ENCODE measurements at places on chromosomes 5 and 9.

DNA sequence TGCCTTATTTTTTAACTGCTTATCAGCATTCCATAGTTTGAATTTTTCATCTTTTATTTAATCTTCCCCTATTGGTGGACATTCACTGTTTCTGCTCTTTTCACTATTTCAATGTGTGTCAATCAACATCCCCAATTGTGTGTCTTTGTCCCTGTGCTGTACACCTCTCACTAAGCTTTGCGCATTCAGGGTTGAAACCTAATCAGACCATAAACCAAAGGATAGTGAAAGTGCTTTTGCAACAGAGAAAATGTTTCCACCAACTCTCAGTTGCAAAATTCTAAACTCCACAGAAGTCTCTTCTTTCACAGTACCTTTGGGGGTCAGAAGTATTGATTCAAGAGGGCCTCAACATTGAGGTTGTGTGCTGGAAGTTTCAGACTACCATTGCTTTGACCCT is 127.1 kb upstream of the SAP30L start:
- H3K27ac ChIP-seq: no peak overlapping the region
- DNase-seq: no peak
- H3K36me3 ChIP-seq: no peaks in the 10 kb centered on the region
- H3K27me3 ChIP-seq: no peaks in the 10 kb centered on the region
- no peak overlapping the region for H3K4me3 ChIP-seq

- H3K36me3 ChIP-seq: no peaks in the 10 kb centered on the region
- H3K4me3 ChIP-seq: no peak overlapping the region
- no peak overlapping the region for H3K27ac ChIP-seq
- H3K4me1 ChIP-seq: peaks cover 6% of the 10 kb centered on the region
- H3K27me3 ChIP-seq: no peaks in the 10 kb centered on the region
- no peak for DNase-seq
These were observed 65.9 kb downstream of the CWC27 start for GRCh38 chr5:64834611-64835010.

DNA sequence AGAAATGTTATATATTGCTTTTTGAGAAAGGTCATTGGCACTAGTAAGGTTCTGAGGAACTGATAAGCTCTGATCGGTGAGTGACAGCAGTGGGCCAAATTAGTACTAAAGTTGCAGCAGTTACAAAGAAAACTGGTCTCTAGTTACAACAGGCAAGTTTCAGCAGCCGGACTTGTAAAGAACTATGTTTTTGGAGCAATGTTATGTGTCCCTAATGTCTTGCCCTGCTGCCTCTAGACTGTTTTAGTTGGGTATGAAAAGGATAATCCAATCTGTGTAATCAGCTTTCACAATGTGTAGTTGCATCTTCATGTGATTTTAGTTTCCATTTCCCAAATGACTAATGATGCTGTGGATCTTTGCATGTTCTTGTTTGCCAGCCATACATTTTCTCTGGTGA is 113.5 kb downstream of the CAMK4 start:
- H3K27me3 ChIP-seq: no peaks in the 10 kb centered on the region
- no peaks in the 10 kb centered on the region for H3K36me3 ChIP-seq
- no peak for DNase-seq
- no peak overlapping the region for H3K27ac ChIP-seq
- no peaks in the 10 kb centered on the region for H3K4me1 ChIP-seq

GRCh38 chr5:6494939-6495338 is 46.3 kb downstream of the UBE2QL1 start:
- no peak for DNase-seq
- H3K36me3 ChIP-seq: no peaks in the 10 kb centered on the region
- no peaks in the 10 kb centered on the region for H3K4me1 ChIP-seq
- no peak overlapping the region for H3K4me3 ChIP-seq

- H3K27me3 ChIP-seq: no peaks in the 10 kb centered on the region
- H3K4me3 ChIP-seq: no peak overlapping the region
- DNase-seq: no peak
- no peaks in the 10 kb centered on the region for H3K36me3 ChIP-seq
These were observed 73.2 kb downstream of the KIAA1958 start for GRCh38 chr9:112559629-112560413.

DNA sequence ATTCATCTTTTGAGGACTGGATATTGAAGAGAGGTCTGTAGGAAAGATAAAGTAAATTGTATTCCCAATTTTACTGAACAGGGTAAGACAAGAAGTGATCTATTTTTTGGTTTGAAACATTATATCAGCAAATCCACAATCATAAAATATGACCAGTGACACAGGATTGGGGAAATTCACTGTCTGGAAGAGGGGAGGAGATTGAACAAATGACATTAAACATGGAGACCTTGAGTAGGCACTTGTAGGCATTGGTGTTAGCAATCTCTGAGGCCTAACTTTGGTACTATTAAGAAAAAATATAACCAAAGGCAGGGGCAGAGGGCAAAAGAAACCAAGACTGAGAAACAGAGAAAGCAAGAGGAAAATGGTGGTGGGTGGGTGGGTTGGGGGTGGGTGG is 132.6 kb upstream of the TMEM161B start:
- no peak for DNase-seq
- no peaks in the 10 kb centered on the region for H3K4me1 ChIP-seq
- no peak overlapping the region for H3K27ac ChIP-seq

All from Karpas-422 (cell line).